ENCODE measurements at places on chromosomes 6 and 20.

DNA sequence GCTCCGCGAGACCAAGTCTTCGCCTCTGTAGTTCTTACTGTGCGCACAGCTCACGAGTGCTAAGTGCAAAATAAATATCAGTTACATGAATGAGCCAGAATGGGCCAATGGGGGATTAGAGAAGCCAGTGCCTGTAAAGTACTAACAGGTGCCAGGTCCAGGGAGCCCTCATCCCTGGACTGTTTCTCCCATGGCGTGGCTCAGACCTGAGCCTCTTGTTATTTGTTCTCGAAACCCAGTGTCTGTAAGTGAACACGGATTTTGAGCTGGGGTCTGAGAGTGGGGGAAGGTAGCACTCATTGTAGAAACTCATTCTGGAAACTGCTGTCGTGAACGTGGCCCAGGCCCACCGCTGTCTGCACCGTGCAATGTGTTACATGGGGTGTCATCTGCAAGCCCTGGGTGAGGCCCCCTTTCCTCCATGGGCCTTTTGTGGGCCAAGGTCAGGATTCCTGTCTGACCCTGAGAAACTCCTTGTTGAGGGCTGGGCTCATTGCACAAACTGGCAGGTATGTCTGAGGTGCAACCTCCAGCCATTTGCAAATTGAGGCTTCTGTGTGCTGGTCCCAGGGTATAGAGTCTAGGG is 154.7 kb downstream of the SYCP2 start:
- no peak for DNase-seq

DNA sequence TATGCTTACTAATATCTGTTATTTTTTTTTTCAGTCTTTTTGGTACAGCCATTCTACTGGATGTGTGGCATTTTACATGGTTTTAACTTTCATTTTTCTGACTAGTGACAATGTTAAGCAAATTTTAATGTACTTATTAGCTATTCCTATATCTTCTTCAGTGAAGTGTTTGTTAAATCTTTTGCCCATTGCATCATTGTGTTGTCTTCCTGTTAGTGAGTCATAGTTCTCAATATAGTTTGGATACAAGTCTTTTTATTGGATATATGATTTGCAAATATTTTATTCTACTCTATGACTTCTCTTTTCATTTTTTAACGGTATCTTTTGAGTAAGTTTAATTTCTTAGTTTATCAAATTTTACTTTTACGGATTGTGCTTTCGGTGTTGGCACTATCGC is 519.4 kb downstream of the CDKAL1 start:
- no peak for DNase-seq

DNA sequence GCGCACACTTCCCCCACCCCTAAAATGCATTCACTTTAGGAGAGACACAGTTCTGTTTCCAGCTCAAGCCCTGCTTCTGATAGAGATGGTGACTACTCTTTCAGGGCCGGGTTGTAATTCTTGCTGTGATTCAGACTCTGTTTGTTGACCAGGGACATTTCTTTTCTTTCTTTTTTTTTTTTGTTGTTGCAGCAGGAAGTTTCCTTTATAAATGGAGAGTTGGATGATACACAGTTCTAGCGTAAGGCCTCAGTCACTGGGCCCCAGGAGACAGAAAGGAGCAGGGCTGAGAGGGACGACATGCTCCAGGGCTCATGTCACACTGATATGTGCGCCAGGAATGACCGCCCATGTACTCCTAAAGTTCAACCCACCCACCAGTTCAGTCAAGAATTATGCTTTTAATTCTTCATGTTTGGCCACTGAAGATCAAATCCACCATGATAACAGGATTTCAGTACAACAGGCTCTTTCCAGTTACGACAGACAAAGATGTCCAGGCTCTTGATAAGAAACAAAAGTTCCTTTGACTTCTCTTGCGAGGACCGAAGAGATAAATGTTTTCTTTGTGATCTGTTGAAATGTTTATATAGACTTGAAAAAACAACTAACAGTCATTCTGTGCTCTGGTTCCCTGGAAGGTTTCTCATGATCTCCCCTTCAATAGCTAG is 142.5 kb downstream of the CD164 start:
- DNase-seq: no peak

GRCh38 chr6:168383062-168383854 is 57.7 kb upstream of the SMOC2 start:
- DNase-seq: no peak

DNA sequence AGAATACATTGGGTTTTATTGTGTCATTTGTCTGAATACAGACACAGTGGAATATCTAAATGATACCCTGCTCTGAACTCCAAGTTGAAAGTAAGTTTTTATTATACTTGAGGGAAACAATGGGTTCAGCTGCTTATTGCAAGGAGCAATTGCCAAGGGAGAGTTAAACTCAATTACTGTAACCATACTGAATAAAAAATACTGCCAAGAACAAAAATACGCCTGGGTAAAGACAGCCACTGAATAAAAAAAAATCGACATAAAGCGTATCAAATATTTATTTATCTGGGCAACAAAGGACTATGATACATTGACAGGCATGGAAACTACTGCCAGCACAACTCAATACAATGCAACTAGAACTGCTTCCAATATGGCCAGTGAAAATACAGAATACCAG is 18.1 kb downstream of the TFAP2A start:
- no peak for DNase-seq

DNA sequence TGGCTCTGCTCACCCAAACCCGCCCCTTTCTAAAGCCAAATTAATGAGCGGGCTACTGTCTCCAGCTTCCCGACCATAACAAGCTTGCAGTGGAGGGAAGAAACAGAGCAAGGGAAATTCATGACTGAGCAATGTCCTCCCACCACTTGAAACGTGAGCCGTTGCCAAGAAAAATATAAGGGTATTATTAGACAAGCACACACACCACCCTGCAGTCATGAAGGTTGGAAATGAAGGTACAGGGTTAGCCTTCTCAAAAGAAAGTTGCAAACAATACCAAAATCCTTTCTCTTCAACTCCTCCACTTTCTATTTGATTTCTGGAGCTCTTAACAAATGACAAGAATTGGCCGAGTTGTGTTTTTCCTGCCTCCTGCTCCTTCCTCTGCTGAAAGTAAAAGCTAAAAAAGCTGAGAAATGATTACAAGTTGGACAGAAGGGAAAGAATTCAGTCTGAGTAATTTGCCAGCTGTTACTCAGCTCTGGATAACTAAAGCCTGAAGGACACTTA is 151.1 kb upstream of the B3GAT2 start:
- no peak for DNase-seq

GRCh38 chr20:51409192-51409880 is 133.2 kb downstream of the NFATC2 start:
- no peak for DNase-seq

GRCh38 chr20:43034981-43035724 is 154.6 kb downstream of the PTPRT start:
- DNase-seq: no peak

GRCh38 chr6:39924283-39924682 is 10.0 kb downstream of the MOCS1 start:
- DNase-seq: no peak

DNA sequence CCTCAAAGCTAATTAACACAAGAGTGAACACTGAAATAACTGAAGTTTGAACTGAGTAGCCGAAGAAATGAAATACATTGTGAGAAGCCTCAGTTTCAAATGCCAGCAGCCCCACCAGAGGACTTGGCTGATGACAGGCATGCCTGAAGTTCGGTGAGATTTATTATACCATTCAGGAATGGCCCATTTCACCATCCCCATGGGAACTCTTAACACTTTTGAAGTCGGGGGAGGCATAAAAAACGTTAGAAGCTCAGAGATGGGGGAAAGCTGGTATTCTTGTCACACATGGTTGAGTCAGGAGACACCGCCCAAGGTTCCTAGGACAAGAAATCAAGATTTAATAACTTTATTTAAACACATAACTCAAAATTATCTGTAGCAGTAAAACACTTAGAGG is 17.6 kb upstream of the SLC22A3 start:
- no peak for DNase-seq
